Activated CD4-positive, alpha-beta T cell treated with anti-CD3 and anti-CD28 coated beads, Interleukin-2, amount 10 ng/mL, durations not matched to agents 7 days and 5 days (primary cell): ENCODE measurements at places on chromosomes 13 and 19. TPM values are rescaled to one million over a fixed set of nuclear protein-coding genes. Genes with fewer than 3 reads are reported as not detected.

CILP2 gene
- not detected for total RNA-seq

ZNF14 gene
- 8.9 TPM for total RNA-seq

PGLYRP1 gene
- total RNA-seq, result not detected

HSPB6 gene
- 0.29 TPM for total RNA-seq

LENG8 gene
- 245 TPM for total RNA-seq

IQCN gene
- total RNA-seq, result 6.3 TPM

ANGPTL8 gene
- total RNA-seq, result not detected

CA11 gene
- total RNA-seq, result 10.1 TPM

LRG1 gene
- total RNA-seq, result 0.07 TPM

UNC13A gene
- total RNA-seq, result 0.04 TPM

LYPD5 gene
- total RNA-seq, result 0.62 TPM

DAZAP1 gene
- 241 TPM for total RNA-seq

GIPR gene
- 1.3 TPM for total RNA-seq

DNA sequence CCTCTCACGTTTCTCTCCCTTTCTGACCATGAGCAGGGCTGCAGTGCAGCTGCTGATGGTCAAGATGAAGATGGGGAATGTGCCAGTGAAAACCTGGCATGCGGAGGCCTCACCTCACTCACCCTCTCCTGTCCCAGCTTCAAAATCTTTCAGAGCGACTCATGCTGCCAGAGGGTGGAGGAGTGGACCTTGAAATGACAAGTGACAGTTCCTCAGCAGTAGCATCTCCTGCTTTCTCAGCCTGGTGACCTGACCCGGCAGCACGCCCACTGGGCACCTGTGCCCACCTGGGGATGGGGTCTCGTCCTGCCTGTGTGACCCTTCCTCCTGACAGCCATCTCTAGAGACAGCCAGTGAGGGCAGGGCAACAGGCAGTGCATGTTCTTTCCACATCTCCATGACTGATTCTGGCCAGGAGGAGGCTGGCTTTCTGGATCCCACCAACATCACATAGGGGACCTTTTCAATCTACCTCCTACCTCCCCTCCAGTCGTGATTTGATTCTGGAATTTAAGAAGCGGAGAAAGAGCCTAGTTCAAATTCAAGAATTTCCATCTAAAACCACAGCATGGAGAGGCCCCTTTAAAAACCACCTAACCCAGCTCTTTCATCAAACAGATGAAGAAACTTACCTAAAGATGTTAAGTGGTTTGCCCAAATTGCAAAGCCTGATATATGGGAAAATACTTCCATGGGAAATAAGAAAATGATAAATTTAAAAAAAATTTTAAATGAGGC is 45.8 kb downstream of the RFX2 start:
- DNase-seq, result no peak

- DNase-seq, result no peak
Observed at GRCh38 chr19:29644210-29644609, 21.1 kb upstream of the PLEKHF1 start.

DNA sequence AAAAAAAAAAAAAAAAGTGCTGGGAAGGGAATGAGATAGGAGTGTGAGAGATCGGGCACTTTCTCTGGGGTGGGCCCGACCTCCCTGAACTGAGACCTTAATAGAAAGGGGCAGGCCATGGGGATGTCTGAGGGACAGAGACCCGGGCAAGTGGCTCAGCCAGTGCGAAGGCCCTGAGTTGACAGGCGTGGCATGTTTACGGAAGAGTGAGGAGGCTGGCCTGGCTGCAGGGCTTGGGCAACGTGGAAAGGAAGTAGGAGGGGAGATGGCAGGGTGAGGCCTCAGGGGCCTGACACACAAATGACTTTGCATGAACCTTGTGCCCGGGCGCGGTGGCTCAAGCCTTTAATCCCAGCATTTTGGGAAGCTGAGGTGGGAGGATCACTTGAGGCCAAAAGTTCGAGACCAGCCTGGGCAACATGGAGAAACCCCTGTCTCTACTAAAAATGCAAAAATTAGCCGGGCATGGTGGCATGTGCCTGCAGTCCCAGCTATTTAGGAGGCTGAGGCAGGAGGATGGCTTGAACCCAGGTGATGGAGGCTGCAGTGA is 13.9 kb downstream of the FCHO1 start:
- no peak for DNase-seq

GRCh38 chr13:99624936-99625540 is 123.8 kb downstream of the TM9SF2 start:
- DNase-seq, result no peak

- DNase-seq, result no peak
Observed at GRCh38 chr19:41300555-41300954, 9.4 kb upstream of the CCDC97 start.

DNA sequence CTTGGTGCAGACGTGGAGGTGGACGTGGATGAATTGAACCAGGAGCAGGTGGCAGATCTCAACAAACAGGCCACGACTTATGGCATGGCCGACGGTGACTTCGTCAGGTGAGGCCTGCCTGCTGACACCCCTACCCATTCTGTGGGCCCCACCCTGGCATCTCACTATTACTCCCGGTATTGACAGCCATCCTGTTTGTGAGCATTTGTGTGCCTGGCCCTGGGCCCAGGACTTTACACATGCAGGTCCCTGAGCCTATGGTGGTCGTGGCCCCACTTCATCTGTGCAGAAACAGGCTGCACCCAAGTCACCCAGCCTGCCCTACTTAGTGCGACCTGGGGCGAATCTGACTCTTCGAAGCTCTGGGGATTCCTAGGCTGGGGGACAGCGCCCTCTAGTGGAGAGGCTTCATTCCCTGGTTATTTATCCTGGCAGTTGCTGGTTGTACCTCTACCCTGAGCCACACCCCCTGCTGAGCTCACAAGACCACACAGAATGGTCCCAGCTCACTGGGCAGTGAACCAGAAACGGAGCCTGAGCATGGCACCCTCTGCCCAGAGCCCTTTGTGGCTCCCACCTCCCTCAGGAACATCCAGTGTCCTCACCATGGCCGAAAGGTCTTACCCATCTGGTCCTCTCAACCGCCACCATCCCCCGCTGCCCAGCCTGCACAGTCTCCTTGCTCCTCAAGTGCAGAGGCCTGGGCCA is 16.9 kb downstream of the ZNF296 start:
- peak; percentile 90 for DNase-seq

- no peak for DNase-seq
Observed at GRCh38 chr19:5703819-5704818, 14.0 kb downstream of the RPL36 start.

DNA sequence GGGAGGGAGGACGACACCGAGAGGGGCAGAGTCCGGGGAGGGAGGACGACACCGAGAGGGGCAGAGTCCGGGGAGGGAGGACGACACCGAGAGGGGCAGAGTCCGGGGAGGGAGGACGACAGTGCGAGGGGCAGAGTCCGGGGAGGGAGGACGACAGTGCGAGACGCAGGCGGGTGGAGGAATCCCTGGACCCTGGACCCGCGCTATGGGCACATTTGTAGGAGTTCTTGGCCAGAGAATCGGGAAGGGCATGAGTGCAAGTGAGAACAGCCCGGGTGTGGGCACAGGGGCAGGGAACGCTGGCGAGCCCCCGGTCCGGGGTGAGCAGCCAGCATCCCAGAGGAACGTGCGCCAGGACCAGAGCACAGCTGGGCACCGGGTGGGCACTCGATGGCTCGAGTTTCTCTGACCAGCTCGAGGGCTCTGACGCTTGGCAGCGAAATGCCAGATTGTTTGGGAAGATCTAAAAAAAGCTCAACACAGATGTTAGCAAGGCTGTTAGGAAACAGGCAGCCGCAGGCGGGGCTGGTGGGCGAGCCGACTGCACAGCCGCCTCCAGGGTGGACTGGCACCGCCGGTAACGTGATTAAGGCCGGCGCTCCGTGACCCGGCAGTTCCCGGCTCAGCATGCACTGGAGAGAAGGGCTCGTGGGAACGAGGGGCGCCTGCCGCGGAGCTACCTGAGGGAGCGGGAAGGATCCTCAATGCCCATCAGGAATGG is 17.9 kb upstream of the C2CD4C start:
- no peak for DNase-seq

- no peak for DNase-seq
Observed at GRCh38 chr19:42150911-42151361, 18.7 kb upstream of the POU2F2 start.

GRCh38 chr13:105219651-105220050 is 1315.8 kb downstream of the EFNB2 start:
- no peak for DNase-seq

- no peak for DNase-seq
Observed at GRCh38 chr13:111183087-111183645, 68.1 kb downstream of the ARHGEF7 start.

GRCh38 chr13:97844151-97844550 is 109.3 kb upstream of the IPO5 start:
- DNase-seq, result no peak

DNA sequence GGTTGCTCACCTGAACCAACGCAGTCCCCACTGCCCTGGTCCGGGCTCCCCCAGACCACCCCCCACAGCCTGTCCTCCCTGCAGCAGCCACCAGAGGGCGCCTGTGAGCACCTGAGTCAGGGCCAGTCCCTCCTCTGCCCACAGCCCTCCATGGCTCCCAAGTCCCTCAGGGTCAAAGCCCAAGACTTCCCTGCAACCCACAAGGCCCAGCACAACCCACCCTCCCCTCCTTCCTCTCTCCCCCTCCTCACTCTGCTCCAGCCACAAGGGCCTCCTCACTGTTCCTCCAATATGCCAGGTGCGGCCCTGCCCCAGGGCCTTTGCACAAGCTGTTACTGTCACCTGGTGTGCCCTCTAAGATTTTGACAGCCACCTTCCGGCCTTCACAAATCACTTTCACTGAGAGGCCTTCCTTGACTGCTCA is 10.9 kb downstream of the GNA15 start:
- peak; percentile 64 for DNase-seq

DNA sequence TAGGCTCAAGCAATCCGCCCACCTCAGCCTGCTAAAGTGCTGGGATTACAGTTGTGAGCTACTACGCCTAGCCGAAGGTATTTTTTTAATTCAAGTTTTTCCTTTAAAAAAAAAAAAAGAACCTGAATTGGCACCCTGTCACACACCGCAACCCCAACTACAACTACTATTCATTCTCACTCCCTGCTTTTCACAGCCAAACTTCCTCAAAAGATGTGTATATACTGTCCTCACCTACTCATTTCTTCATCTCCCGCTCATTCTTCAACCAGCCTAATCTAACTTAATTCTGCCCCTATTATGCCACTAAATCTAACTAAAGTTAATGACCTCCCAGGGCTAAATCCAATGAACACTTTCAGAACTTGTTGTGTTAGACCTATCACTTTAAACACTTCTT is 12.7 kb upstream of the WBP4 start:
- no peak for DNase-seq

DNA sequence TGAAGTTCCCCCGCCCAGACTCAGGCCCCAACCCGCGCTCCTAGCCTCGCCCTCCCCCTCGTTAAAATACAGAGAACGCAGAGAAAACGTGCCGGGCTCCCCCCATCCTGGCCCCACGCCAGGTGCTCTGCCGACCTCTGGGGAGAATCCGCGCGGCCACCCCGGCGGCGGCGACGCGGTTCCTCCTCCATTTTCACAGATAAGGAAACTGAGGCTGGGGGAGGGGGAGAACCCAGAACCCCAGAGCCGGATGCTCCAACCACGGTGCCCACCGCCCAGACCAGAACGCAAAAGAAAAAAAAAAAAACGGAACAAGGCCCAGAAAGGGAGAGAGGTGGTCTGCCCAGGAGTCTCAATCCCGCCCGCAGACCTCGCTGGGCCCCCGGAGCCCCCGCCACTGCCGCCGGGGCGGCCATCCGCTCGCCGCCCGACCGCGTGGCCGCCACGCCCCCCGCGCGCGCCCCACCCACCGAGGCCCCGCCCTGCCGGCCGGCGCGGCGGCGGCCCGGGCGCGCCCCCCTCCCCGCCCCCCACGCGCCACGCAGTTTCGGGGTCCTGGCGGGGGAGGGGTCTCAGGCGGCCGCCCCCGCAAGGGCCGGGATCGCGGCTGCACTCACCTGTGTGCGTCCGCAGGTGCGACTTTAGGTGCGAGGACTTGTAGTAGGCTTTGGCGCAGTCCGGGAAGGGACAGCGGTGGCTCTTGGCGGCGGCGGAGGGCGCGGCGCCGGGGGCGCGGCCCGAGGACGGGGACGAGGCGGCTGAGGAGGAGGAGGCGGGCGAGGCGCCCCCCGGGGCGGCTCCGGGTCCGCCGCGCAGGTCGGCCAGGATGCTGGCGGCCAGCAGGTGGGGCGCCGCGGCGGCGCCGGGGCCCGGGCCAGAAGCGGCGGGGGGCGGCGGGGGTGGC is 703 bp downstream of the KLF16 start:
- DNase-seq, result peak; percentile 46

DNA sequence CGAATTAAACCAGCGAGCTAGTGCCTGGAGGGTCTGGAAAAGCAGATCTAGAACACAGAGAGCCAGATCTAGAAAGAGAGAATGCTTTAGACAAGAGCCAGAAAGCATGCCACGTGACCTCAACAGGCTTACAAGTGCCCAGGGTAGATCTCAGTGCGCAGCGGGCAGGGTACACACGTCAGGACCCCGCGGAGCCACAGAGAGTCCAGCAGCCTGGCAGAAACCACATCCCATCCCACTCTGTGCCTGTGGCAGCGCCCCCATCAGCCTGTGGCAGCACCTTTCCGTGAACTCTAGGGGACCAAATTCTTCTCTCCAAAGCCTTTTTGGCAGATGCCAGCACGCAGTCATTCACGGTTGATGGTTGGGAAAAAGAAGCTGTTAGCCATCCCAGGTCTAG is 5.9 kb downstream of the ARHGEF1 start:
- no peak for DNase-seq

DNA sequence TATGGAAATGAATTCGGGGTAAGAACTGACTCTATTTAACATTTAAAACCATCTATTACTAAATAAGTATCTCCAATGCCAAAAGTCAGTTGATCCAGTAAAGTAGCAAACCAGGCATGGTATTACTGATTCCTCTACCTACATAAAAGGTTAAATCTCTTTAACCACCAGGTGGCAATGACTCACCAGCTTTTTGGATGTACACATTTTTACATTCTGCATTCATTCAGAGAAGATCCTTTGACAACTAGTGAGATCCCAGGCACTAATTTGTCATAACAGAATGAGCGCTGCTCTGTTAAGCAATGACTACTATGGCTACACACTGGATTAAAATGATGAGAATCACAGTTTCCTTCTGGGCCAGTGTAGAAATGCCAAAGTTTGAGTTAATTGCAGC is 329.8 kb upstream of the GPC6 start:
- no peak for DNase-seq
